ENCODE measurements at places on chromosomes 13 and 19.

- no peak for DNase-seq
Measured at GRCh38 chr19:5943623-5944022, 29.6 kb downstream of the CAPS start.

GRCh38 chr13:77536358-77536757 is 852 bp downstream of the SCEL start:
- no peak for DNase-seq

GRCh38 chr13:84934911-84935310 is 864.3 kb downstream of the SLITRK6 start:
- no peak for DNase-seq

- DNase-seq, result no peak
Measured at GRCh38 chr19:50380751-50381151, 3.4 kb upstream of the POLD1 start.

- no peak for DNase-seq
Measured at GRCh38 chr13:49217962-49218492, 2.1 kb upstream of the MLNR start.

All from activated CD4-positive, alpha-beta T cell treated with anti-CD3 and anti-CD28 coated beads, Interleukin-2, amount 50 U/mL, for 24 hours (primary cell).